ENCODE measurements at places on chromosomes 6 and 20.
A peak's percentile ranks its signal among the peaks of the same experiment; 100 is the strongest.

DNA sequence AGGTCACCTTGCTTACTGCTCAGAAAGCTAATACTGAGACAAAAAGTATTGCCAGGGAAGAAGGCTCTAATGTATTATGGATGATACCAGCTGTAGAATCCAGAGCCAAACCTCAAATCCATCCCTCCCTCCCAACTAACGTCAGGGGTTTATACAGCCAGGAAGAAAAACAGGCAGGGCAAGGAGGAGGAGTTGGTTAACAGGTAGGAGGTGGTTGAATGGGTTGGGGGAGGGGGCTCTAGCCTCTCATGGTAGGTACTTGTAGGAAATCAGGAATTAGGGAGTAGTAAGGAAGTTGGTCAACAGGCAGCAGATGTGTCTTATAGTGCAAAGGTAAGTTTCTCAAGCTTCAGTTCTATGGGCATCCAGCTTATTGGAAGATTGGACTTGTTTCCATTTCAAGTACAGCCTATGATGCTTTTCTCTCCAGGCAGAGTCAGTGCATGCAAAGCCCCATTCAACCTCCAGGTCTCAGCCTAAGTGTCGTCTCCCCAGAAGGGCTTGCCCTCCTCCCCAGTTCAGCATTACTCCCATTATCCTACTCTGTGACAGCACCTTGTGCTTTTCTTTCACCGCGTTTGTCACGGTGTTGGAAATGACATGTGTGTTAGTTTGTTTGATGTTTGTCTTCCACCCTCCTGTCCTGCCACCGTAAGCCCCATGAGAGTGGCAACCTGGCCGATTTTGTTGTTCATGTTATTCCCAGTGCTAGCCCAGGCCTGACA lies 38.1 kb downstream of the PNLDC1 start:
- DNase-seq: no peak

DNA sequence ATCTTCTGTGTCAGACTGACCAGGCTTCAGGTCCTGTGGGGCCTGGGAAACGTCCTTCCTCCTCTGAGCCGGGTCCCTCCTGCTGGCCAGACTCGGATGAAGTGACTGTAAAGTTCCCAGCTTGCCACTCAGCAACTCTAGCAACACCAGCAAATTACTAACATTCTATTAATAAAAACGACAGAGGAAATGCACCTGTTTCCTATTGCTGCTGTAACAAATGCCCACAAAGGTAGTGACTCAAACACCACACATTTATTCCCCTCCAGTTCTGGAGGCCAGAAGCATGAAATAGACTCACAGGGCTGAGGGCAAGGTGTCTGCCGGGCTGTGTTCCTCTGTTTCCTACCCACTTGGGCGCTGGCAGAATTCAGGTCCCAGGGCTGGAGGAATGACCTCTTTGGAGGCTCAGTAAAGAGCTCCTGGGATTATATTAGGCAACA lies 48.8 kb downstream of the CTCFL start:
- DNase-seq: no peak

- no peak for DNase-seq
Measured at GRCh38 chr20:63612276-63612931, 14.5 kb downstream of the GMEB2 start.

- DNase-seq: peak; percentile 74
Measured at GRCh38 chr6:149834513-149835481, 29.4 kb downstream of the LRP11 start.

DNA sequence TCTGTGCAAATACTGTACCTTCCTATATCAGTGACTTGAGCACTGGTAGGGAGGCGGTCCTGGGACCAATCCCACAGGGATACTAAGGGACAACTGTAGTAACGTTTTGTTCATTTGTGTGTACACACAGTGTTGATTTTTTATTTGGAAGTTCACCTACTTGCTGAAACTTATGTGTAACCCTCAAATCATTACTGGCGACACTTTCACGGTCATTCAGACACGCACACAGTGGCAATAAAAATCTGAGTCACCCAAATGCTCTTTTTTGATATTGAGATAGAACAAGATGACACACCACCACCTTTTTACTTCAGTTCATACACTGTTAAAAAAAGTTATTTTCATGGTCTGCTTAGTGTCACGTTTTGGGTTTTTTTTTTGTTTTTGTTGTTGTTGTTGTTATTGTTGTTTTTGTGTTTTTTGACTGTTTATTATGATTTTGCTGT lies 79.8 kb downstream of the QKI start:
- no peak for DNase-seq

DNA sequence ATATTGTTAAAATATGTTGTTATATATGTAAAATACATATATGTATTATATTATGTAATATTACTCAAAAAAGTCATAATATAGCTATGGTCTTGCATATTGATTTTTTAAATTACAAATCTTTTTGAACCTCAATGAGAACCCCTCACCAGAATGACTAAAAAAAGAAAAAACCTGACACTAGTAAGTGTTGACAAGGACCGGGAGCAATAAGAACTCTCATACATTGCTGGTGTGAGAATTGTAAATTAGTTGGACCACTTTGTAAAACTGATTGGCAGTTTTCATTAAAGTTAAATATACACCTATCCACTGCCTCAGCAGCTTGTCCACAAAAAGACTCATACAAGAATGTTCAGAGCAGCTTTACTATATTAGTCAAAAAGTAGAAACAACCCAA lies 280.0 kb downstream of the BMP7 start:
- DNase-seq: no peak

DNA sequence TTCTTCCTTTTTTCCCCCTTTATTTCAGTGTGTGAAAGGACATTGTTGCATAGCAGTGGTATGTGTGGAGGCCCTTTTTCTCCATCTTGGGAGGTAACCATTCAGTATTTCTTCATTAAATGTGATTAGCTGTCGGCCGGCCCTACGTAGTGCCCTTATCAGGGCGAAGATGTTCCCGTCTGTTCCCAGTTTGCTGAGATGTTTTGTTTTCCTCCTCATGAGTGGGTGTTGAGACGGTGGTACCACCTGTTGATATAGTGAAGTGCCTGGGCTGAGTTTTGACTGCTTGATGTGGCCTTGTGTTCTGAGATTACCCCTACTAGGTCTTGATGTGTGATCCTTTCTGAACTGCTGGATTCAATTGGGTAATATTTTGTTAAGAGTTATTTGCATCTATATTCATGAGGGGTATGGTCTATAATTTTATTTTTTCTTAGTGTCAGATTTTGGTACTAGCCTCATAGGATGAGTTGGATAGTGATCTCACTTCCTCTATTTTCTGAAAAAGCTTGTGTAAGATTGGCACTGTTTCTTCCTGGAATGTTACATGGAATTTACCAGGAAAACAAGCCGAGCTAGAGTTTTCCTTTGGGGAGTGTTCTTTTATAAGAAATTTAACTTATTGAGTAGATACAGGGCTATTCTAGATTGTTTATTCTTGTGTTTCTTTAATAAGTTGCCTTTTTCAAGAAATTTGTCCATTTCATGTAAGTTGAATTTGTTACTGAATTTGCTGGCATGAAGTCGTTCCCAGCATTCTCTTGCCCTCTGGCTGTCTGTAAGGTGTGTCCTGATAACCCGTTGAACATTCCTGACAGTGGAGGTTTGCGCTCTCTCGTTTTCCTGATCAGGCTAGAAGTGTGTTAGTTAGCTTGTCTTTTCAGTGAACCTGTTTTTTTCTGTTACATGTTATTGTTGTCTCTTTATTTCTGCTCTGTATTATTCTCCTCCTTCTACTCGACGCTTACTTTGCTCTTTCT lies 4.3 kb downstream of the MTG2 start:
- no peak for DNase-seq

DNA sequence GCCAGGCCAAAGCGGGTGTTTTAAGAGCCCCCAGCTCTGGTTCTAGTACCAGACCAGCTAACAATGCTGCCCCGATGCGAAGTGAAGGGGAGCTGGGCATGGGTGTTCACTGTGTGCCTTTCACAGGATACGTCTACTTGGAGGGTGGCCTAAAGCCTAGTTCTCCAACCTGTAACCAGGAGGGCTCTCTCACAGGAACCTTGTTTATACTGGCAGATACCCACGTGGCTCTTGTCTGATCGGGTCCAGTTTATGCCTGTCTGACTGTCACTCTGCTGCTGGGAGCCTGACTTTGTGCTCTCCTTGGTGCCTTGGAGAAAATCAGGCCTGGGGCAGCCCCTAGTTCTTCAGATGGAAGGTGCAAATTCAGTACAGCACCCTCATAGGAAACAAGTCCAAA lies 60.2 kb upstream of the RNF144B start:
- DNase-seq: no peak

- no peak for DNase-seq
Measured at GRCh38 chr6:109503327-109504224, 20.6 kb upstream of the ZBTB24 start.

GRCh38 chr6:168785720-168786511 lies 344.9 kb downstream of the SMOC2 start:
- no peak for DNase-seq

GRCh38 chr20:16517946-16518783 lies 55.1 kb downstream of the KIF16B start:
- peak; percentile 37 for DNase-seq

DNA sequence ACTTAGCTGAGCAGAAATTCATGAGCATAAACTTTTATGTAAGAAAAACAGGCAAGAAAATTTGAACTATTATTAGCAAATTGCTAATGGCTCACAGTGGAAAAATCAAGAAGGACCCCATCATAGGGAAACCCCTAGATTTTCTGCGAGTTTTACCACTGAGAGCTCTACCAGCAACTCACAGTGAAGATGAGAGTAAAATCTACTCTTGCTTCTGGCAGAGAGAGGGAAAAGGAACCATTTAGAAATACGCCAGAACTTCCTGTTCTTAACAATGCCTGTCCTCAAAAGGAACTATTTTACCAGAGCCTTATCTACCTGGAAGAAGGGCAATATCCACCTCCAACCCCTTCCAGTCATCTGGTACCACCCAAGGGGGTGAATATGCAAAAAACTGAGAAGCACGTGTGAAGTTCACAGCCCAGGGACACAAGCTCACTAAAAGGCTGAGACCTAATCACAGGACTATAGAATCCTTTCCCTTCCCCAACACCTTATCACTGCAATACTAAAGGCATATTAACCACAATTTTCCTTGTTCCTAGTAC lies 34.4 kb upstream of the ASF1A start:
- no peak for DNase-seq

DNA sequence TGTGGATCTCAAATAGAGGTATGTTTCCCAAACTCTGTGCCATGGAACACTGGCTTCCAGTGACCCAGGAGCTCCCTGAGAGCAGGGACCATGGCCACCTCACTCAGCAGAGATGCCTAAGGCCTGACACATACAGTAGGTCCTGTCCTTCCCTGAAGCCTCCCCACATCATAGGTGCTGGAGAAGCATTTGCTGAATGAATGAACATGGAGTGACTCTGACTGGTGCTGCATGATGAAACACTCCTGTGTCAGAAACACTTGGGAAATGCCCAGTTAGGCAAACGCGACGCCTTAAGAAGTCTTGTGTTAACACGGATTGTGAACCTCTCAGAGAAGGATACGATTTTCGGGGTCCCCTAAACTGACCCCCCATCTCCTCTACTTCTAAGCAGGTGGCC lies 14.3 kb downstream of the SLA2 start:
- DNase-seq: no peak

DNA sequence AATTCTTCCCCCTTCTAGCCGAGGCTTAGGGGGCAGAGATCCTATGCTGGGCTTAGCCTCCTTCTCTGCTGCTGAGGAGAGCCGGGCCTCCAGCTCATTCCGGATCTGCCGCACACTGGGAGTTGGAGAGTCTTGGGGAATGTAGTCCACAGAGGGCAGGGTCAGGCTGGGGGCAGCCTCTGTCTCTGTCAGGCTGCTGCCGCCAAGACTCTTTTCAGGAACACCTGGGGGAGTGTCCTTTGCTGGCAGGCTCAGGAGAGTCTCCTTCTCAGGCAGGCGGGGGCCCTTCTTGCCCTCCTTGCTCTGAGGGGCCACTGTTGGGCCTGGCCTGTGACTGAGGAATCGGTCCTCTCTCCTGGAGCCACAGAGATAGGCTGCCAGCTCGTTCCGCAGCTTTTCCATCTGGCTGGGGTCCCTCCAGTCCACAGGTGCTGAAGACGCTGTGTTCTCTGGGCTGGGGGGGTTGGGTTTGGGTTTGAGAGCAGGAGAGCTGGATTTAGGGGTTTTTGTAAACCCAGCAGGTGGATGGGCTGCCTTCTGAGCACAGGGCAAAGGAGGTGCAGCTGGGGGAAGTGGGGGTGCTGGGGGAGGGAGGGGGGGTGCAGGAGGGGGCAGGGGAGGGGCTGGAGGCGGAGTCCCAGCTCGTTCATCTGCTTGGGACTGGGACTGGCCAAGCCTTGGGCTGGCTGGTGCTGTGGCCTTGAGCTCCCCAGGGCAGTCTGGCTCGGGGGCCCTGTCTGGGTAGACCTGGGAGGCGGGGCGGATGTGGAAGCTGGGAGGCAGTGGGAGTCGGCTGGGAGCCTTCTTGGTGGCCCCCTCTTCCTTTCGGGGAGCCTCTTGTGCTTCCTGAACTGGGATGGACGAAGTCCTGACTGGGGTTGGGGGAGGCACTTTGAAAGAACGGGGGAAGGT lies 36.1 kb downstream of the C6orf132 start:
- no peak for DNase-seq

- DNase-seq: no peak
Measured at GRCh38 chr20:62607366-62608217, 34.7 kb upstream of the SLCO4A1 start.

- DNase-seq: no peak
Measured at GRCh38 chr6:132683543-132683942, 24.6 kb upstream of the TAAR1 start.

- DNase-seq: peak; percentile 27
Measured at GRCh38 chr6:33082702-33083101, 6.9 kb downstream of the HLA-DPB1 start.

DNA sequence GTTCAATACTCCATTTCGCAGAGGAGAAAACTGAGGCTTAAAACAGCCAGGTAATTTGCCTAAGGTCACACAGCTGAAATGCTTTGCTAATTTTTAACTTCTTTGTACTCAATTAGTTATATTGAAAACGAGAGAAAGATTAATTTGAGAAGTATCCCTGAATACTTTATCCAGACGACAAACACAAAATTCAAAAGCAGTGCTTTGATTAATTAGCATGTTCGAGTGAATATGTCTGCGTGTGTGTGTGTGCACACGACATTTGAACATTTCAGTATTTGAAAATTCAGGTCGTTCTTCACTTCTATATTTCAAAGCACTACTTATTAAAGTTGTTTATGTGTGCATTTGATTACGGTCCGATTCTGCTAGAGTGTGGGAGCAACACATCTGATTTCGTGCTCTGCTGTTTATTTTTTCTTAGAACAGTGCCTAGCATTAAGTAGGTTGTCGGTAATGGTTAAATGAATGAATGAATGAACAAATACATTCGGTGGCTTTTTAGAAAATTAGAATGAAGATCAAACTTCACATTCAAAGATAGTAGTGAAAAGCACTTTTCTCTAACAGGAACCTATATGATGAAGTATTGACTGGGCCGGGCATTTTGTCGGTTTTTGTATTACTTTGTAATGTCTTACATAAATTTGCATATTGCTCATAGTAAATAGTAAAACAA lies 36.9 kb upstream of the SYNCRIP start:
- no peak for DNase-seq

All from activated CD4-positive, alpha-beta T cell treated with anti-CD3 and anti-CD28 coated beads, Interleukin-2, Interleukin-6, amounts not matched to agents 100 ng/mL and 50 ng/mL, durations not matched to agents 16 hours and 8 hours (primary cell).